Naive B cell (primary cell): ENCODE measurements at places on chromosomes 13 and 19. TPM values are rescaled to one million over a fixed set of nuclear protein-coding genes. Genes with fewer than 3 reads are reported as not detected.

- no peaks in the 10 kb centered on the region for H3K27me3 ChIP-seq
- H3K36me3 ChIP-seq = no peaks in the 10 kb centered on the region
- no peaks in the 10 kb centered on the region for H3K4me1 ChIP-seq
These were observed 1356.5 kb upstream of the SLC10A2 start for GRCh38 chr13:104422668-104423067.

DNA sequence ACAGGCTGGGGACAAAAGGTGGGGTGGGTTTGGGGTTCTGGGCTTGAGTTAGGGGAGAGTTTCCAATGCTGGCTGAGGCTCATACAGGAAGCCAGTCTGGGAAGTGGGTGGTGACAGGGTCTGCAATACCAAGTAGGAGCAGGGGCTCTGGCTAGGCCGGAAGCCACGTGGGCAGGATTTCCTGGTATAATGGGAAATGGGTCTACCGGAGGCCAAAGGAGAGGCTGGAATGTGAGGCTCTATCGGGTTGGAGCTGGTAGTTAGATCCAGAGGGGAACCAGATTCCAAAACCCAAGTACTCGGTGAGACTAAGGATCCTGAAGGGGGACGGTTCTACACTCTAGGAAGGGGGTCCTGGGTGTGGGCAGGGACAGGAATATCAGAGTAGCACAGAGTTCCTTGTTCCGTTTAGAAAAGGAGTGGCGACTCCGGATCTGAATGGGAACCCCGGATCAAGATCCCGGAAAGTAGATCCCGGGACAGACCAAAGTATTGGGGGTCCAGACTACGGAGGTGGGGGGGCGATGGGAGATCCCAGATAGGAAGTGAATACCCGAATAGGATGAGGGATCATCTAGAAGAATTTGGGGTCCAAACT lies 802 bp downstream of the CDC37 start:
- no peaks in the 10 kb centered on the region for H3K27me3 ChIP-seq
- no peaks in the 10 kb centered on the region for H3K36me3 ChIP-seq
- H3K4me1 ChIP-seq = peaks cover 59% of the 10 kb centered on the region
- peak overlapping the region; percentile 100 for H3K27ac ChIP-seq

- no peak for DNase-seq
- peaks cover 4% of the 10 kb centered on the region for H3K27me3 ChIP-seq
- no peaks in the 10 kb centered on the region for H3K4me1 ChIP-seq
- H3K4me3 ChIP-seq = no peak overlapping the region
These were observed 79.5 kb downstream of the KLF5 start for GRCh38 chr13:73138276-73138637.

GRCh38 chr13:46529216-46529919 lies 23.6 kb upstream of the LRCH1 start:
- no peak overlapping the region for H3K27ac ChIP-seq
- no peaks in the 10 kb centered on the region for H3K4me1 ChIP-seq
- H3K4me3 ChIP-seq = no peak overlapping the region
- H3K27me3 ChIP-seq = no peaks in the 10 kb centered on the region

OR10H1 gene
- polyA plus RNA-seq = not detected

ZNF878 gene
- 0.27 TPM for polyA plus RNA-seq

ZNF90 gene
- 4.1 TPM for polyA plus RNA-seq
